ENCODE measurements at places on chromosomes 2 and 18.

GRCh38 chr2:241771286-241772062, 5.1 kb upstream of the GAL3ST2 start:
- DNase-seq = no peak

DNA sequence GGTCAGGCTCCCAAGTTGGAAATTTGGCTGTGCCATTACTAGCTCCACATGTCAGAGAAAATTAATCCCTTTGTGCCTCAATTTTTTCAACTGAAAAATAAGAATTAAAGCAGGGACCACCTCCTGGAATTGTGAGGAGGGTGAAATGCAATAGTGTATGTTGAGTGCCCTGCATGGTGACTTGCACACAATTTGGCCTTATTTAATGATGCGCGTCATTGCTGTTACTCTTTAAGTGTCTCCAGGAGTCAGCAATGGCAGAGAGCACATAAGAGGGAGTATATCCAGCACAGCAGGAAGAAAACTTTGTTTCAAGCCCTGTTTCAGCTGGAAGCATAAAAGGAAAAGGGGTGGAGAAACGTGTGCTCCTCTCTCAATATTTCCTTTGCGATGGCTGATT, 215.8 kb downstream of the ALK start:
- no peak for DNase-seq

DNA sequence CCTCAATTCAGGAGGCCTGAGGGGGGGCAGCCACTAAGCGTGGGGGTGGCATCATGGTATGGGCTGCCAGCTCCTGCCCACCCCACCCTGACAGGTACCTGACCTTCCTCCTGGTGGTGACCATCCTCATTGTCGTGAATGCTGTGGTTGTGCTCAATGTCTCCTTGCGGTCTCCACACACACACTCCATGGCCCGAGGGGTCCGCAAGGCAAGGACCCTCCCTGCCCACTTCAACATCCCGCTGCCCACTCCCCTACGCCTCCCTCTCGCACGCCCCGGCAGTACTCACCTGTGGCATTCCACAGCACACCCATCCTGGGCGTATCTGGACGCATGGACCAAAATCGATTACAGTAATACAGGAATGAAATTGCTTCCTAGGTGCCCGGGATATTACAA, 4.0 kb downstream of the CHRNG start:
- DNase-seq = no peak

GRCh38 chr2:18123577-18123976, 245.1 kb downstream of the KCNS3 start:
- DNase-seq = no peak

- DNase-seq = no peak
These were observed 5.5 kb upstream of the SERTAD2 start for GRCh38 chr2:64659252-64659651.

DNA sequence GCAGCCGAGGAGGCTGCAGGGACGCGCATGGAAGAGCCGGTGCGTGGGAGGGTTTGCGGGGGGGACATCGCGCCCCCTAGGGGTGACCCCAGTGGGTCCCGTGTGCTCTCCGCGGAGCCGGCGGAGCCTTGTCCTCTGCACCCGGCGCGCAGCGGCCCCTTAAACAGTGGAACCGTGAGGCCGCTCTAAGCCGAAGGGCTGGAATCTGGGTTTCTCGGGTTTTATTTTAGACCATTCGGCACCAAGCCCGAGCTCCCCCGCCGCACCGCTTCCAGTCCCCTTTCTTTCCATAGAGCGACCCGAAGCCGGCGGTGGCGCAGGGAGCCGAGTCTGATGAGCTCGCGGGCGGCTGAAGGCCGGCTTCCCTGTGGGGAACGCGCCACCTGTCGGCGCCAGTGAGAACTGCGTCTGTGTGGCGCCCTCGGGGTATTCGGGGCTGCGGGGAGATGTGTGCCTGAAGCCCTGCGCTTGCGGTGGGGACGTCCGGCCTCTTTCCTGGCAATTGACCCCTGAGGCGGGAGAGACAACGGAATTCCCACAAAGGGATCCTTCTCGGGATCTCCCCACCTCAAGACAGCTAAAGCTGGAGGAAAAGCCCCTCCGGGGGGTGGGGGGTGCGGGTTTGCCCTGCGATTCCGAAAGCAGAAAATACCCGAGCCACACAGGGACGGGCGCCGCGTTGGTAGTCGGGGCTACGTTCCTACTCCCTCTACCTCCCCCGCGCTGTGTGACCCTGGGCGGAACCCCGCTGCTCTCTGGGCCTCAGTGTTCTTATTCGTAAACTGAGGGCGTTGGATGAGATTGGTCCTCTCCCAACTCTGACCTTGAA, 8.2 kb upstream of the EN1 start:
- DNase-seq = peak; percentile 71

DNA sequence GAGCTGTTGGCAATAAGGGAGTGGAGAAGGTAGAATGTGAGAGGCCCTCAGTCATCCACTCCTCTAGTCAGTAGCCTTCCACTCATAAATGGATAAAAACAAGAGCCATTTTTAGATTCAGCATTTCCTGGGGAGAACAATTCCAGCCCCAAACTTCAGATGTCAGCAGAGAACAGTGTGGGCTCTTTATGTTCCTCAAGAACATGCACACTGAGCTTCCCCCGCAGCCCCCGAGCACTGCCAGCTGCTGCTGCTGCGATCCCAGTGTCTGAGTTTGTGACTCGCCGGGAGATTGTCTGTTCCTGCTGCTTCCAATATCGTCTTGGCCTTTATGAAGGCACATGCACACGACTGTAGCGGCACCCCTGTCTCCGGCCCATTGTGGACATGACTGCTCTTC, 143.7 kb upstream of the CTNNA2 start:
- DNase-seq = no peak

- DNase-seq = no peak
These were observed 18.4 kb upstream of the ZNF638 start for GRCh38 chr2:71313016-71313766.

DNA sequence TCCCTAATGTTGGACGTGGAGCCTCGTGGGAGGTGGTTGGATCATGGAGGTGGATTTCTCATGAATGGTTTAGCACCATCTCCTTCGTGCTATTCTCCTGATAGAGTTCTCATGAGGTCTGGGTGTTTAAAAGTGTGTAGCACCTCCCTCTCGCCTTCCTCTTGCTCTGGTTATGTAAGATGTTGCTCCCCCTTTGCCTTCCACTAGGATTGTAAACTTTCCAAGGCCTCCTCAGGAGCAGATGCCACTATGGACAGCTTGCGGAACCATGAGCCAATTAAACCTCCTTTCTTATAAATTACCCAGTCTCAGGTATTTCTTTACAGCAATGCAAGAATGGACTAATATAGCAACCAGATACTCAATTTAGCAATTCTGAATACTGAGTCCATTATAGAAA, 82.4 kb upstream of the PELI1 start:
- DNase-seq = no peak

GRCh38 chr2:164523009-164523408, 98.3 kb downstream of the GRB14 start:
- DNase-seq = no peak

- no peak for DNase-seq
These were observed 269.8 kb downstream of the GLI2 start for GRCh38 chr2:121005453-121005852.

- no peak for DNase-seq
These were observed 110.2 kb upstream of the ITGB6 start for GRCh38 chr2:160310118-160310828.

- DNase-seq = no peak
These were observed 400.0 kb upstream of the CDH2 start for GRCh38 chr18:28576941-28577340.

GRCh38 chr2:11129598-11130449, 25.4 kb upstream of the SLC66A3 start:
- DNase-seq = peak; percentile 41

GRCh38 chr2:55049043-55049820, 1.0 kb downstream of the RTN4 start:
- DNase-seq = peak; percentile 88

GRCh38 chr2:130791617-130791939, 36.2 kb downstream of the AMER3 start:
- no peak for DNase-seq

GRCh38 chr2:11411768-11412448, 54.1 kb downstream of the E2F6 start:
- no peak for DNase-seq

GRCh38 chr2:26483957-26484565, 6.1 kb upstream of the OTOF start:
- no peak for DNase-seq

DNA sequence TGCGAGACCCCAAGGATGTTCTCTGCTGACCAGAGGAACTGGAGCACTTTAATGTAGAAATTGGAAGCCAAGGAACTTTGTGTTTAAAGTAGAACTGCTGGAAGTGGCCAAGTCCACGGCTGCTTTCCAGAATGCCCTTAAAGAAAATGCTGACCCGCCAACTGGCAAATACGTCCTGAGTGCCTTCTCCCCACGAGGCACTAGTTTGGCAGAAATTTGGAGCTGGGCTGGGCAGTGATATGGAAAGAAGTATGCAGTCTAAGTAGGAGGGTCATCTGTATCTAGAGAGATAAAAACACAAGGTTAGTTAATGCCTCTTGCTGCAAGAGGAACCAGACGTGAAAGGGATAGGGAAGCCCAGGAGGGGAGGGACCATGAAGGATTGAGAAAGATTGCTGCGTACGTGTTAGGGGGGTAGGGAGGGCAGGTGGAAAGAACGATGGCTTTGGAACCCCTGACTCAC, 59.3 kb upstream of the RFX8 start:
- DNase-seq = no peak

- DNase-seq = no peak
These were observed 144.0 kb downstream of the ZRANB3 start for GRCh38 chr2:135386993-135387392.

DNA sequence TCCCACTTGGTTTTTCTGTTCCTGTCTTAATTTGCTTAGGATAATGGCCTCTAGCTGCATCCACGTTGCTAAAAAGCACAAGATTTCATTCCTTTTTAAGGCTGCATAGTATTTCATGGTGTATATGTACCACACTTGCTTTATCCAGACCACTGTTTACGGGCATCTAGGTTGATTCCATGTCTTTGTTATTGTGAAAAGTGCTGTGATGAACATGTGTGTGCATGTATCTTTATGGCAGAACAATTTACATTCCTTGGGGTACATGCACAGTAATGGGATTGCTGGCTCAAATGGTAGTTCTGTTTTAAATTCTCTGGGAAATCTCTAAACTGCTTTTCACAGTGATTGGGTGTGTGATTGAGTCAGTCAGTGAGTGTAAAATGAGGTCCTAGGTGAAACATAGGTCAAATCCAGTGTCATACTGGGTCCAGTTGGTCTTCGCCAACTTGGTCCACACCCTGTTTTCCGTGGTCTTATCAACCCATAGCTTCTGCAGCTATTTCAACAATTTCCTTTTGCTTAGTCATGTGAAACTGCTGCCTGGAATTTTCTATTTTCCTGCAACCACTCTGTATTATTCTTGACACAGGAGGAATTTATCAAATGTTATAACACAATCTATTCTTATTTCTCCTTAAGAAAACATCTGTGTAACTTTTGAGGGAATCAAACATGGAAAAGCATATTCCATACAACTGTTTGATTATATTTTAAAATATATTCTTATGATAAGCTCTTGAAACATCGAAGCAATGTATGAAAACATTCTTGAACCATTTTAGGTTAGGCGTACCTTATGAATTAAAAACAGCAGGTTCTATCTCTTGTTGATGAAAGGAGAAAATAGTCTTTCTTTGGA, 82.9 kb downstream of the ADCYAP1 start:
- DNase-seq = no peak

GRCh38 chr2:205408696-205409095, 273.6 kb upstream of the NRP2 start:
- no peak for DNase-seq

- DNase-seq = no peak
These were observed 110.9 kb downstream of the GALR1 start for GRCh38 chr18:77360315-77361190.

DNA sequence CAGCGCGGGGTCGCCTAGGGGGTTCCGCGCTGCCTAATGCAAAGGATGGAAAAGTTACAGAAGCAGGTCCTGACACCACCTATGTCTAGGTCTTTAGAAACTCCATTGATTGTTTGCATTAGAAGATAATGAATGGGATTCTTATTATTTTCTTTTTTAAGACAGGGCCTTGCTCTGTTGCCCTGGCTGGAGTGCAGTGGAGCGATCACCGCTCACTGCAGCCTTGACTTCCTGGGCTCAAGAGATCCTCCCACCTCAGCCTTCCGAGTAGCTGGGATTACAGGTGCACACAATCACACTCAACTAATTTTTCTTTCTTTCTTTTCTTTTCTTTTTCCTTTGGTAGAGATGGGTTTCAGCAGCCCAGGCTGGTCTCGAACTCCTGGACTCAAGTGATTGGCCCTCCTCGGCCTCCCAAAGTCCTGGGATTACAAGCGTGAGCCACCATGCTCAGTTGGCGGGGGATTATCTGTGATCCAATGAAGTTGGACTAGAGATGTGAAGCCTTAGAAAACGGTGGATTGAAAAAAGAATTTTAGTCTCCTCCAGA, 761 bp upstream of the IDH1 start:
- no peak for DNase-seq

DNA sequence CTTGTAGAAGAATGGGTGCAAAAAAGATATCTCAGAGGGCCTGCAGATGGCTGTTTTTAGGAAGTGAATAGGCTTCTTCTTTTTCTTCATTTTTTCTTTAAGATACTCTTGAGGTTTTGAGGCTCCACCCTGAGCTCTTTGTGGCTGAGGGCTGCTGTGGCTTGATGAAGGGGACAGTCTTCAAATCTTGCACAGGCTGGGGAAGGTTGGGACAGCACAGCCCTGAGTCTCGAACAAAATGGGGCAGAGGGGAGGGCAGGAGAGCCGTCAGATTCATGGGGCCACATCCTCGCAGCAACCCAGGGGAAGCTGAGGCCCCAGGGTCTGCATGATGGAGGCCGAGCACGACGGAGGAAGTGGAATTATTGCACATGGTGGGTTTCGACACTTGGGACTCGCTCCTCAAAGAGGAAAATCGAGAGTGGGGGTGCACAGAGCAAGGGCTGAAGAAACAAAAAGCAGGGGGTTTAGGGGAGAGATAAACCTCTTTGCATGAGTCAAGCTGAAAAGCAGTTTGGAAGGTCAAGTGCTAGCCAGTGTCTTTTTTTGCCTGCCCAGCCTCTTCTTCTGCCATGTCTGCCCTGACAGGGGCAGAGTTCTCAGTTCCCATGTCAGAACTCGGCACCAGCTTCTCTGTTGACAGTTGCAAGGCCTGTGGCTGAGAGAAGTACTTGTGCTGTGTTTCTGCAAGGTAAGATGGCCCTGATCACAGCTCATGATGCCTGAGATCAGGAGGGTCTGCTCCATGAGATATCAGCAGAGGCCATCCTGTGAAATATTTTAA, 19.5 kb downstream of the INPP4A start:
- no peak for DNase-seq

DNA sequence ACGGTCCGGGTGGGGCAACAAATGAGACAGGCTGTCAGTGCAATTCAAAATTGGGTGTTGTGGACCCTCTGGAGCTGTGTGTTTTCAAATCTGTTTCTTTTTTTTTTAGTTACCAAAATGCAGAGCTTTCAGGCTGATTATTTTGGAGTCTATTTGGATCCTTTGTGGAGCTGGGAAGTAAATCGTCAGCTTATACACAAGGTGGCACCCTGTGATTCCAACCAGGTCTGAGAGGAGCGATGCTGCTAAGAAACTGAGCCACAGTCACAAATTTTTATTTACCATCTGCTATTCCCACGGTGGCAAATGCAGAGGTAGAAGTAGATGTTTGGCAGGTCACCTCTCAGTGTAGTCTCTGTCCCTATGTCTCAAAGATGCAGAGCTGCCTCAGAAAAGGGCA, 3.8 kb upstream of the EPC2 start:
- DNase-seq = no peak
